Endothelial cell (in vitro differentiated cells): ENCODE measurements at places on chromosomes 7 and 10. TPM values are rescaled to one million over a fixed set of nuclear protein-coding genes. Genes with fewer than 3 reads are reported as not detected.

DNA sequence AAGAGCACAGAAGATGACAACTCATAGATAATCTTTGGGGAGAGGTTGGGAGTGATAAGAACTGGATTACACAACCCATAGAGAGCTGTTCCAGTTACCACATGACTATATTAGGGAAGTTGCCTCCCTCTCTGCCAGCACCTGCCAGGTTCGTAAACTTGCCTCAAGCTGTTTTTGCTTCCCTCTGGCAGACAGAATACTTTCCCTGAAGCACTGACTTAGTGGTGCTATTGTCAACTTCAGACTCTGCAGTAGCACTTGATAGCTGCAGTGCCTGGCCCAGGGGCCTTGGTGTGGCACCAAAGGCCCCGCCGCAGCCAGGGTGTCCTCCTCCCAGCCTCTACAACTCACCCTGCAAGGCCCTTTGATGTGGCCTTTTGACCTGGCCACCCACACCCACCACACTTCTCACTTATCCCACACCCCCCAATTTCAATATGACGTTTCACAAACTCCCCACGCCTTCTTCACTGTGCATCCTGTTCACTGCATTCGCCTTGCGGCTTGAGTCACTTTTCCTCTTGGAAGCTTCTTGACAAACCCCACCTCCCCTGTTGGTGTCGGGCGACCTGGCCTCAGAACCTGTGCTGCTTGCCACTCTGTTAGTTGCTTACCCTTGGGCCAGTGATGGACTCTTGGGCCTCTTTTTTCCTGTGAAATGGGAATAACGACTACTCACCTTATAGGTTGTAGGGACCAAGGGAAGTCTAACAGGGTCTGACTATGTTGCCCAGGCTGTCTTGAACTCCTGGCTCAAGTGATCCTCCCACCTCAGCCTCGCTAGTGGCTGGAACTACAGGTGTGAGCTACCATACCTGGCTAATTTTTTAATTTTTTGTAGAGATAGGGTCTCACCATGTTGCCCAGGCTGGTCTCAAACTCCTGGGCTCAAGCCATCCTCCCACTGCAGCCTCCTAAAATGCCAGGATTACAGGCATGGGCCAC is 50.2 kb upstream of the PODXL start:
- no peak overlapping the region for H3K27ac ChIP-seq
- peaks cover 13% of the 10 kb centered on the region for H3K4me1 ChIP-seq
- H3K27me3 ChIP-seq, result peaks cover 8% of the 10 kb centered on the region
- no peak overlapping the region for H3K4me3 ChIP-seq
- no peak for DNase-seq

- H3K4me1 ChIP-seq, result peaks cover 5% of the 10 kb centered on the region
- H3K4me3 ChIP-seq, result no peak overlapping the region
- DNase-seq, result no peak
- peaks cover 2% of the 10 kb centered on the region for H3K27me3 ChIP-seq
- no peak overlapping the region for H3K27ac ChIP-seq
Measured at GRCh38 chr10:34049887-34050286, 715.4 kb upstream of the NRP1 start.

DNA sequence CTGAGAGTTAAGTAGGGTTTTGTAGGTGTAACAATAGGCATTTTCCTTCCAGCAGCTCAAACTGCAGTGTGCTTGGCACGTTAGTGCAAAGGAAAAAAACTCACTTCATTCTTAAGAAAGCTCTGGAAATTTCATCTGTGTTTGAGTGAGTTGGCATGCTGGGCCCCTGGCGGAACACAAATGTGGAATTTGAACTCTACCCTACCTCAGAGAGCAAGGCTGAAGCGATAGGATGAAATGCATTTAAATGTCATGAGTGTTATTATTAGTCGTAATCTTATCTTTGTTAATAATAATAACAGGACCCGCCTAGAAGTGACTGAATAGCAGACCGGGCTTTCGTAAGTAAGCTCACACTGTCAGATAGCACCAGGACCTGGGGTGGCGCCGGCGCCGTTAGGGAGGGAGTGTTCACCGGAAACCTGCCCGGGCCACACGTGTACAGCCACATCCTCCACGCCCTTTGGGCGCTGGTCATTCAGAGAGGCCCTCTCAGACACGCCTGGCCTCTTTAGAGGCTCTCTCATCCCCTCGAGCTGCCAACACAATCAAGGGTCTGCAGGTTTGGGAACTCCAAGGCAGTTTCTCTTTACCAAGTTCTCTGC is 63.5 kb downstream of the GRK5 start:
- peaks cover 18% of the 10 kb centered on the region for H3K27me3 ChIP-seq
- DNase-seq, result peak; percentile 28
- peaks cover 19% of the 10 kb centered on the region for H3K36me3 ChIP-seq
- peak overlapping the region; percentile 99 for H3K27ac ChIP-seq

- H3K27me3 ChIP-seq, result peaks cover 6% of the 10 kb centered on the region
- DNase-seq, result peak; percentile 63
- H3K4me1 ChIP-seq, result peaks cover 44% of the 10 kb centered on the region
- peaks cover 13% of the 10 kb centered on the region for H3K36me3 ChIP-seq
- peak within 1 kb of the TSS; percentile 94 for H3K4me3 ChIP-seq
Measured at GRCh38 chr7:95396136-95397032, at the start of gene PON3. Gene PON3 (minus strand): TSS chr7:95396375. CDS start chr7:95396350, 25 bp downstream.

DNA sequence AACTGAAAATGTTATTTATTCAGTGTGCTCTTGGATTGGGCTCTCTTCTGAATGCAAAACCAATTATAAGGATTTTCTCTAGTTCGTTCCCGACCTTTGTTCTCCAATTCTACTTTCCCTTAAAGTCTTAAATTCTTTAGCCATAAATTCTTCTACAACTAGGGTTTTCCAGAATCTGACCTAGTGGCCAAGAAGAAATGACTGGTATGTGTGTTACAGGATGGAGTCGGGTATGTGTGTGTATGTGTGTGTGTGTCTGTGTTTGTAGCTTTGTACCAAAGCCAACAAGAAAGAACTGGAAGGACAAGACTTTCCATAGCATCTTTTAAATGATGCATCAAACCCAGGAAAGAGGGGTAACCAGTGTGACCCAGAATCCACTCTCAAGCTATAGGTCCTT is 25.8 kb upstream of the LEP start:
- peaks cover 16% of the 10 kb centered on the region for H3K27me3 ChIP-seq
- no peak overlapping the region for H3K27ac ChIP-seq
- no peaks in the 10 kb centered on the region for H3K36me3 ChIP-seq
- peaks cover 5% of the 10 kb centered on the region for H3K4me1 ChIP-seq

DNA sequence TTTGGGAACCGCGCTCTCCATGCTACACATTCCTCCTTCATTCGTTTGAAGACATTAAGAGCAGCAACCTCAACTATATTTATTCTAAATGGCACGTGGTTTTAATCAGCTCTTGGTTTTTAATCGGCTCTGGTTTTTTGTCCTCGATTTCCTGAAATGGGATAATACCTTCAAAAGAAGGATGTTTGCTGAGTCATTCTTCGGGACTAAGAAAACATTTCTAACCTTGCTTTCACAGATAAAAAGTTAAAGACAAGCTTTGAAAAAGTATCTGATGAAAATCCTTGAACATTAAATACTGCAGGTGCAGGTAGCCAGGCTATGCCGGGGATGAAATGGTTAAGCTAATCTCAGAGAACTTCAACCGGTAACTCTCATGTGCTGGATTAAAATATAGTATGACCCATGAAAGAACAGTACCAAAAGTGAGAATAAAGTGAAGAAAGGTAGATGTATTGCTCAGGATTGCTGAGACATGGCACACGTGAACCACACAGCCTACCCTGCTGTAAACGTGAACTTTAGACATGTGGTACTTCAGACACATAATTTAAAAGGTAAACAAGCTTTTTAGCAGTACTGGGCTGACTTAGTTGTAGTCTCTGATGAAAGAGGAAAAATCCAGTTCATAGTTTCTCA is 89.1 kb downstream of the PTPRN2 start:
- no peak overlapping the region for H3K27ac ChIP-seq
- H3K36me3 ChIP-seq, result peaks cover 8% of the 10 kb centered on the region
- no peak for DNase-seq
- H3K4me3 ChIP-seq, result no peak overlapping the region
- H3K4me1 ChIP-seq, result no peaks in the 10 kb centered on the region

- H3K36me3 ChIP-seq, result no peaks in the 10 kb centered on the region
- no peak overlapping the region for H3K27ac ChIP-seq
Measured at GRCh38 chr7:125061776-125062397, 132.3 kb upstream of the POT1 start.

DNA sequence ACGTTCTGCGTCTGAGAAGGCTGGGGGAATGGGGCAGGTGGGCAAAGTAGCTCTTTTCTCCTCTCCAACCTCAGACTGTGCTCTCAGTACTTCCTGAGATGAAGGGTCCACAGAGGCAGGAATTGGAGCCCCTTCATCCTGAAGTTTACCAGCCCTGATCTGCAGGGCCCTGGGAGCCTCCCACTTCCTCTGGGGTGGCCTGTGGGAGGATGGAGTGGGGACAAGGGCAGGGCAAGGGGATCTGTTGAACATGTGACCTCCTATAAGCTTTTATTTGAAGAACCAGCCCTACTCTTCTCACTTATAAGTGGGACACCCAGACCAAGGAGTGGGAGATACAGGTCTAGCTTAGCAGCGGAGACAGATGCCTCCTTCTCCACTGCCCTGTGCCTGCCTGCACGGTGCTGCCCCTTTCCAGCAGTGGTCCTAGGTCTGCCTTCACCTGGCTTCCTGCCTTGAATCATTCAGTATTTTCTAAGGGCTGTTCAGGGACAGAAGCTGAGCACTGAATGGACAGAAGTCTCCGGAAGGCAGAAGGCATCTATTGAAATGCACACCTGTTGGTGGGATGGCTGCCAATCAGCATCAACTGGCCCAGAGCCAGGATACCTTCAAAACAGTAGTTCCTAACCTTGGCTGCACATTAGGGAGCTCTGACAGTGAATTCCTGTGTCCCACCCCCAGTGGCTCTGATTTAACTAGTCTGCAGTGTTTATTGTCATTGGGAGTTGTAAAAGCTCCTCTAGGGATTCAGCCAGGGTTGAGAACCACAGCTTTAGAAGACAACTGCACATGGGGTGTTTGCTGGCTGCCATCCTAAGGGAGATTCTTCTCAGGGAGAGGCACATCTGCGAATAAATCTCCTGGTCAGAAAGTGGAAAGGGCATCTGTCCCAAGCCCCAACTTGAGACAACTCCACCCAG is 2.7 kb upstream of the ARHGAP22 start:
- no peak overlapping the region for H3K27ac ChIP-seq
- H3K27me3 ChIP-seq, result peaks cover 5% of the 10 kb centered on the region
- no peak for DNase-seq
- H3K4me1 ChIP-seq, result peaks cover 8% of the 10 kb centered on the region
- H3K4me3 ChIP-seq, result no peak overlapping the region

- no peak overlapping the region for H3K4me3 ChIP-seq
- peaks cover 2% of the 10 kb centered on the region for H3K27me3 ChIP-seq
- H3K27ac ChIP-seq, result no peak overlapping the region
- H3K36me3 ChIP-seq, result peaks cover 11% of the 10 kb centered on the region
- no peak for DNase-seq
Measured at GRCh38 chr10:86446440-86446839, 75.2 kb downstream of the WAPL start.

GRCh38 chr10:88838766-88839350 is 12.8 kb downstream of the ANKRD22 start:
- peaks cover 1% of the 10 kb centered on the region for H3K4me1 ChIP-seq
- no peaks in the 10 kb centered on the region for H3K36me3 ChIP-seq
- no peak overlapping the region for H3K27ac ChIP-seq
- H3K4me3 ChIP-seq, result no peak overlapping the region
- DNase-seq, result no peak

GRCh38 chr10:117550599-117551329 is 8.2 kb downstream of the EMX2 start:
- H3K27me3 ChIP-seq, result peaks cover 55% of the 10 kb centered on the region
- H3K36me3 ChIP-seq, result peaks cover 4% of the 10 kb centered on the region
- no peak for DNase-seq
- H3K4me3 ChIP-seq, result no peak overlapping the region
- peaks cover 19% of the 10 kb centered on the region for H3K4me1 ChIP-seq

DNA sequence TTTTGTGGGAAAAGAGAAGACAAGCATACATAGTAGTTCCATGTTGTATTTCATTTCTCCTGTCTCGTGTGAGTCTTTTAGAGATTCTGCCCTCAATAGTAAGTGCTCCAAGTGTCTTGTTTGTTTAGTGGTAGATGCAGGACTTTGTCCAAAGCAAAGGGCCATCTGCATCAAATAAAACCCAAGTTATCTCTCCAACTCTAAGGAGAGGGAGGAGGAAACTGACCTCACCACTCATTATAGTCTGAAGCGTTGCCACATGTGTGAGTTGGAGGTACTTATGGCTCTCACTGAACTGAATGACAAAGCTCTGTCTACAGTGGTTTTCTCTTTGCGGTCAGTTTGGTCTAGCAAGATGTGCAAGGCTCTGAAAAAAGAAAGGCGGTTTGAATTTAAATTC is 272.6 kb downstream of the DOCK4 start:
- H3K36me3 ChIP-seq, result peaks cover 41% of the 10 kb centered on the region
- peaks cover 7% of the 10 kb centered on the region for H3K27me3 ChIP-seq
- peak overlapping the region; percentile 23 for H3K4me3 ChIP-seq
- DNase-seq, result no peak
- peak overlapping the region; percentile 67 for H3K27ac ChIP-seq

- no peaks in the 10 kb centered on the region for H3K36me3 ChIP-seq
- H3K4me3 ChIP-seq, result no peak overlapping the region
- no peak overlapping the region for H3K27ac ChIP-seq
- H3K27me3 ChIP-seq, result no peaks in the 10 kb centered on the region
- no peaks in the 10 kb centered on the region for H3K4me1 ChIP-seq
Measured at GRCh38 chr10:62170732-62171131, 97.9 kb downstream of the RTKN2 start.

DNA sequence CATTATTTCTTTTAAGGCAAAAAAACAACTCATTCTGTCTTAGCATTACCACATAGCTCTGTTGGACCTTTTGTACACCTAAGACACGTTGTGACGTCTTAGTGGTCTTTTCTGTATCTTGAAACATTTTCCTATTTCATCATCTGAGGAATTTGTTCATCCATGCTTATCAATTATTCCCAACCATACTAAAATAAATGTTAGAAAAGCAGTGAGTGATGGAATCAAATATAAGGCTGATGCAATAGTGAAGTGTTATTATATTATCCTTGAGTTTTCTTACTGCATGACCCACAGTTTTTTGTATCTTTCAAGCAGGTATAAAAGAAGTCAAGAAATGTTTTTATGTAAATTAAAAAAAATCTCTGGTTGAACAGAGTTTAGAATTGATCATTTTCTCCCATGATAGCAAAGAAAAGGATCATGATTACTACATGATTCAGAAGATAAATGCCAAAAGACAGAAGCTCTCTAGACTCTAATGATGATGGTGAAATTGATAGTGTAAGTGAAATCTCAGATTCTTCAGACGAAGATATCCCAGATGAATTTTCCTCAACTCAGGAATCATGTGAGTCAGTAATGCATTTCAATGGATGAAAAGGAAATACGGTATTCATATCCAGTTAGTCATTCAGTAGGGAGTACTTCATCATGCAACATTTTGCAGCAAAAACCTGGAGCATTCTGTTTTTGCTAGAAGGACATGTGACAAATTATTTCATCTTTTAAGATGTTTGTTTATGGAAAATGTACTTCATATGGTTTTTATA is 51.4 kb downstream of the CELF2 start:
- H3K27ac ChIP-seq, result no peak overlapping the region
- no peaks in the 10 kb centered on the region for H3K27me3 ChIP-seq
- no peak for DNase-seq

GRCh38 chr10:93568105-93568390 is 1.6 kb downstream of the FFAR4 start:
- peaks cover 20% of the 10 kb centered on the region for H3K27me3 ChIP-seq
- H3K36me3 ChIP-seq, result no peaks in the 10 kb centered on the region
- no peak overlapping the region for H3K4me3 ChIP-seq
- peaks cover 11% of the 10 kb centered on the region for H3K4me1 ChIP-seq

Gene COA1
- 55.5 TPM for total RNA-seq

Gene CYP3A4
- not detected for total RNA-seq

Gene RAPGEF5
- 135 TPM for total RNA-seq

Gene HABP2
- total RNA-seq, result not detected

Gene HELLS
- 58.8 TPM for total RNA-seq

Gene ATAD1
- total RNA-seq, result 38.0 TPM

Gene OR6B1
- total RNA-seq, result not detected

Gene OR2A1
- not detected for total RNA-seq

Gene ACHE
- total RNA-seq, result 3.0 TPM

Gene BMPR1A
- 20.8 TPM for total RNA-seq
